ENCODE measurements at places on chromosomes 5 and 9.

GRCh38 chr9:111974092-111974681 lies 77.6 kb downstream of the UGCG start:
- DNase-seq = no peak

DNA sequence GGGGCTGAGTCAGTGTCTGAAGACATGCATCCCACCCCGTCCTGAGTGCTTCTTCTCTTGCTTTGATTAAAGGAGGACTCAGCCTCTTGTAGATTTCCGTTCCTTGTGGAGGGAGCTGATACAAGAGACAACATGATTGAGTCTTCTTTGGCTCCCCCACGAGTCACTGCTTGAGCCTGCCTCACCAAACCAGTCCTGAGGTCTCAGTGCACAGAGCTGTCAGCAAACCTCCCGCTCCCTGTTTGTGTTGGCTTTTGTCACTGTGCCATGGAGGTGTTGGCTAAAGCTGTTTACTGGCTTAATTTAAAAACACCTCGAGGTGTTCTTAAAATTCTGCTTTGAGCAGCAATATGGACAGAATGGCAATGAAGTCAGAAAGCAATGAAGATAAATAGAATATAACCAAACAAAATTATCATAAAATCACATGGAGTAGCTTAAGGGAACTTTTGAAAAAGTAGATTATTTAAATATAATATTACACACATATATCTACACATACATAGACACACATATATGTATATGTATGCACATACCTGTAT lies 234.1 kb upstream of the ANKRD55 start:
- no peak for DNase-seq

DNA sequence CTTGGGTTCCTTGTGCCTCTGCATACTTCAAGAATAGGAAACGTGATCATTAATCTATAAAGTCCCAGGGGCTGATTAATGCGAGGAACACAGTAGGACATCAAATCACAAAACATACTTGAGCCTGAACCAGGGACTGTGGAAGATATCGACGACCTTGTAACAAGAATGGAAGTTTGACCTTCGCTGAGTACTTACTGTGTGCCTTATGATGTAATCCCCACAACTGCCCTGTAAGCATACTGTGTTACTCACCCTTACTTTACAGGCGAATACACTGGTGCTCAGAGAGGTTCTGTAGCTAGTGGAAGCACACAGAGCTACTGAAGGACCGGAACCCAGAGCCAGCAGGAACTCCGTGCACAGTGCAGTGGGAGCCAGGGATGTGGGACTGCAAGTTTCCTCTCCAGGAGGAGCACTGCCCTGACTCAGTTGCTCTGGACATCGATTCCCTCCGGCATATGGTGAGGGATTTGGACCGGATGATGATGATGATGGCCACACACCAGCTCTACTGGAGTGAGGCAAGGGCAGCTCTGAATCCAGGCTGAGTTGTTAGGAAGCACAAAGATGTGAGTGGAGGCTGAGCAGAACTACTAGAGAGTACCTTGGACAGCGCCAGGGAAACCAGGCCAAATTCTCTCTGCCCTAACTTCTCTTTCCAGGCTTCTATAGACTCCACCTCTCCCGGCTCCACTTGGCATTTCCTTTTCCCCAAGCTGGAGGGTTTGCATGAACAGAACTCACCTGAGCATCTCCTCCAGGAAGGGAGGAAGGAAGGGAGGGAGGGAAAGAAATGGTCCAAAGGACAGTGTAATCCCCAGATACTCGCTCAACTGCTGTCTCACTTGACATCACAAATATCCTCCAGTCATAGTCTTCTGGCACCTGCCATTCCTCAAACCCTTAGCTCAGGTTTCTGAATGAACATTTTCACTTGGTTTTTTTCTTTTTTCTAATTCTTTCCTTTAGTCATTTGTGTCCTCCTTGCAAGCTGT lies 1.5 kb upstream of the GABBR2 start:
- DNase-seq = no peak

GRCh38 chr9:132166599-132166998 lies 4.7 kb downstream of the NTNG2 start:
- DNase-seq = no peak

DNA sequence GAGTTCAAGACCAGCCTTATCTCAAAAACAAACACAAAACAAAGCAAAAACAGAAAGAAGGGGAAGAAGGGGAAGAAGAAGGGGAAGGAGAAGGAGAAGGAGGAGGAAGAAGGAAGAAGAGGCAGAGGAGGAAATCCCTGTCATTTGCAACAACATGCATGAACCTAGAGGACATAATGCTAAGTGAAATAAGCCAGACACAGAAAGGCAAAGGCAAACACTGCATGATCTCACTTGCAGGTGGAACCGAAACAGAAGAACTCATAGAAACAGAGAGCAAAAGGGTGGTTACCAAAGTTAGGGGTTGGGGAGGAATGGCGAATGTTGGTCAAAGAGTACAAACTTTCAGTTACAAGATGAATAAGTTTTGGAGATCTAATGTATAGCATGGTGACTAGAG lies 135.4 kb downstream of the UGCG start:
- no peak for DNase-seq

- DNase-seq = no peak
Observed at GRCh38 chr5:66987949-66988838, 208.4 kb downstream of the CD180 start.

GRCh38 chr5:72241346-72242003 lies 78.6 kb downstream of the MRPS27 start:
- DNase-seq = no peak

DNA sequence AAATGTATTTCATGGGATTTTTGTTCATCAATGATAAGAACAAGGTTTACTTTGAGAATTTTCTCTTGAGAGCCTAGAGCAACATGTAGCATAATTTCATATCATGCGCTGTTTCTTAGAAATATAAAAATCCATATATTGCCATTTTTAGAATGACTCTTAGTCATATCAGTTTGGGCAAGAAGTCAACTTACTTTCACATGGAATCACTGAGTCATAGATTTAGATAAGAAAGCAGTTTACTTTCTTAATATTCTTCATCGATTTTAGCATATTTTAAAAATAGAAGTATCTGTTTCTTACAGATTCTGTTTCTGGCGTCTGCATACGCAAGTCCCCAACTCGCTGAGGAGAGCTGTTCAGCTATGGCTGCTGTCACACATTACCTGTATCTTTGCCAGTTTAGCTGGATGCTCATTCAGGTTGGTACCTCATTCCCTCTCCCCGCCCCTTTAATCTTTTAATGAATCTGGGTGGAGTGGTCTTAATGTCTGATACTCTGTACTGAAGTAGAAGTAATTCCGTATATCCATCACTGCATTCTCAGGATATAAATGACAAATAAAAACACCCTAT lies 406.6 kb downstream of the ADGRV1 start:
- DNase-seq = no peak

- DNase-seq = no peak
Observed at GRCh38 chr9:97628668-97629067, 4.5 kb downstream of the TSTD2 start.

DNA sequence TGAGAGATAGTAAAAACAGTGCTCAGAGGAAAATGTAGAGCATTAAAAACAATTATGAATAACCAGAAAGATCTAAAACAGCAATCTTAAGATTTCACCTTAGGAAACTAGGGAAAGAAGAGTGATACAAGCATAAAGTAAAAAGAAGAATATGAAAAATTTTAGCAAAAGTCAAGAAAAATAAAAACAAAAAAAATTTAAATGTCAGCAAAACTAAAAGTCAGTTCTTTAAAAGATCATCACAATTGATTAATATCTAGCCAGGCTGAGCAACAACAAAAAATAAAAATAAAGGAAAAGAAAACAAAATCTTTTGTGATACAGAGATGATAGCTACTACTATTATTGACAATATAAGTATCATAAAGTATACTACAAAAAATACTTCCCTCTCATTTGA lies 1088.1 kb upstream of the EDIL3 start:
- no peak for DNase-seq

GRCh38 chr5:134813407-134813806 lies 32.4 kb upstream of the C5orf24 start:
- DNase-seq = no peak

GRCh38 chr5:15326471-15326870 lies 173.5 kb upstream of the FBXL7 start:
- DNase-seq = no peak

GRCh38 chr9:123034881-123035510 lies 1.5 kb downstream of the GPR21 start:
- no peak for DNase-seq

- no peak for DNase-seq
Observed at GRCh38 chr9:127629468-127630081, 17.5 kb downstream of the STXBP1 start.

DNA sequence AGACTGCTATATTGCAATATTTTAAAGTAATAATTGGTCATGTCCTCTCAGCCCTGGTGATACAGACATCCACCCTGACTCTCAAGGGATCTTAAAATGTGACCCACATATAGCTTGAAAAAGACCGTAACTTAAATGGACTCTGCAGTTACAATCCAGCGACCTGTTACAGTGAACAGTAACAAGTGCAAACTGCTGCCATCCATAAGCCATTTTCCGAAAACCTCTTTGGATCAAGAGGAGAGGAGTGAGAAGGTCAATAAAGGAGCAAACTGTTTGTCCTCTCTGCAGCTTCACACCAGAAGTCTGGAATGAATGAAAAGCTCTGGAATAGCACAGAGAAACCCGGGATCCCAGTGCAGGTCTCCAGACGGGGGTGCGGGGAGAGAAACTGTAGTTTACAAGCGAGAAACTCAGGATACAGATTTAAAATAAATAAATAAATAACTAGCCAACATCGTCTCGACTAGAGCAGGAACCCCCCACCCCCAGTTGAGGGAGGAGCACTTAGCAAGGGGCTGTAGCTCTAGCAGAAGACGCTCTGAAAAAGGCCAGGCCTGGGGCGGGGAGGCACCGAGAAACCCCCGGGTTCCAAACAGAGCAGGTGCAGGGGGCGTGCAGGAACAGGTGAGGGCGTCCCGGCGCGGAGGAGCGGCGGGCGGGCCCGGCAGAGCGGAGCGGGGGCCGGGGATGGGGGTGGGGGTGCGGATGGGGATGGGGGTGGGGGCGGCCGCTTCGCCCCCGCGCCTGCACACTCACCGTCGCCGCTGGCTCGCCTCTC lies 572 bp downstream of the ZDHHC21 start:
- DNase-seq = peak; percentile 8

GRCh38 chr9:91185193-91185886 lies 176.4 kb downstream of the AUH start:
- no peak for DNase-seq

DNA sequence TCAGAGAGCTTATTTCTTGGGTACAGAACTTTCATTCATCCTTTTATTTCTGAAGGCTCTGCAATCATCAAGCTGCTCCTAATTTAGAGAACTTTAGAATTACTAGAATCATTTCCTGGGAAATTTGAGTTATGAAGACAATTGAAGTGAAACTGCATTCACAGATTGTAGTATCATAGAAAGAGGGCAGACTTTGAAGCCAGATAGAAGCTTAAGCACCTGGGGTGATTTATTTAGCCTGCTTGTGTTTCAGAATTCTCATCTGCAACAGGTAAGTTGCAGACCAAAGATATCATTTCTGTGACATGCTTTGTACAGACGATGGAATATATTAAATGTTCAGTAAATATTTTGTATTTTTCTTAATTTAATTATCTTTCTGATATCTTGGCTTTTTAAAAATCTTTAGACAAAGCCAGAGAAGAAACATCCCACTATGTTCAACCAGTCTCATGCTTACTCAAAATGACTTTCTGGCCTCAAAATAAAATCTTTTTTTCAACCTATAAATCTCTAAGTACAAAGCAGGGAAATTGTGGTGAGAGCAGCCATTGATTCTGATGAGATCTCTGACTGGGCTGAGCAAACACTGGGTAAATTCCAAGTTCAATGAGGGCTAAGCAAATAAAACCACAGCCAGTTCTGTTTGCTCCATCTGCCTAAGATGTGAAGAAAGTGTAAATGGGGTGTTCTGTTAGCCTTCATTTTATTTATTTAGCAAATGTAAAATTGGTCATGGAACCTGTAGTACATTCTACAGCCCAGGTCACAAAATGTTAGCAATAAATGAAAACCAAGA lies 264.7 kb upstream of the CCNG1 start:
- peak; percentile 4 for DNase-seq

DNA sequence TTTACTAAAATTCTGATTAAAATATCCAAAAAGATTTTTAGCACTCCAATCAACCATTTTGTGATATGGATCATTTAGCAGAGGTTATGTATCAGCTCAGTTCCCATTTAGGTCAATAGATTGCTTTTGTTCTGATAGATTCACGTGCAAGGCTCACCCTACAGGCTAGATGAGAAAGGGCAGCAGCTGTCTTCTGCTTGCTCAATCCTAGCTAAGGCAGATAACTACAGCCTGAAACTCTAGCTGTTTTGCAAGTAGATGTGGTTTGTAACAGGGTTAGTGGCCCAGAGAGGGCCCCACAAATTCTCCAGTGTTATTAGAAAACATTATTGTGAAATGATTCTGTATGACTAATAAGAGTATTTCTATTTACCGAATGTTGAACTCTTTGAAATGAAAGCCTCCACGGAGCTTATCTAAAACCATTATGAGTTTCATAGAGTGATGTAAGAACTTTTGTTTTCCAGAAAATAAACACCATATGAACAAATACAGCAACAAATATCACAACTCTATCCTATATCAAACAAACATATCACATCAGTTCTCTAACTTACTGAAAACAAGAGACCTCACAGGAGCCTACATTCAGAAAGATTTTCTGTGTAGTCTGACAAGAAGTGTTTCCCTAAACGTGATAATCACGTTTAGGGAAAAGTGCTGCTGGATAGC lies 841.9 kb upstream of the ACO1 start:
- no peak for DNase-seq

GRCh38 chr5:112232667-112233066 lies 186.4 kb downstream of the EPB41L4A start:
- DNase-seq = no peak

DNA sequence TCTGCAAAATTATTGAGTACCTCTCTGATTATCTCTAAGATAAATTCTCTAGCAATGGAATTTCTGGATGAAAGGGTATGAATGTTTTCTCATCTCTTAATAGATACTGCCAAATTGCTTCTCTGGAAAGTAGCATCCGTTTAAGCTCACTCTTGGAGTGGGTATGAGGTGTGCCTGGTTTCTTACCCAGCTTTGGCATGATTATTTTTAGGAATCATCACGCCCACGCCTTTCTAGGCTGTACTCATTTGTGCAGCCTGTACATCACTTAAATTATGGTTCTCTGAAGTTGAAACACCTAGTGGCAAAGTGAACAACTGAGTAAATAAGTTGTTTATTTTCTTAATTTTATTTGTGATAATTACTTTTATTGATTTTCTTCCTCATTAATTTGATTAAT lies 156.5 kb upstream of the IL12B start:
- no peak for DNase-seq

GRCh38 chr9:79573412-79573923 lies 1.7 kb downstream of the TLE4 start:
- DNase-seq = peak; percentile 16

DNA sequence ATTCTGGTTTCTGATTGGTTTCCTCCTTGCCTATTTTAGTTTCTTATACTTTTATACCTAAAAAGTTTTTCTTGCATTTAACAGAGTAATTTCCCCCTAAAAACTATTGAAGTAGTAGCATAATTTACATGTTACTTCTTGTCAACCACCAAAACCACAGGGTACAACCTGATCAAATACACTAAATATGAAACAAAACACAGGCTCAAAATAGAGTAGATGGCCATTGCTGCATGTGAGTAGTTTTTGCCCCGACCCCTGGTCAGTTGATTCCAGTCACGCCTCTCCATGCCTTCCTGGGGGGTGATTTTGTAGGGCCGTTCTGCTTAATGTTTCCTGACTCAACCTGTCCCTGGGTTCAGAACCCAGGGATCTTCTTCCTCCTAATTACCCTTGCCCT lies 101.8 kb downstream of the TLE4 start:
- DNase-seq = no peak
